Tibial nerve (tissue), 4 donors: ENCODE measurements at places on chromosomes 6 and 20.
A peak's percentile ranks its signal among the peaks of the same experiment; 100 is the strongest.

- DNase-seq, result no peak
Measured at GRCh38 chr20:2921506-2921905, 48.2 kb downstream of the PTPRA start.

DNA sequence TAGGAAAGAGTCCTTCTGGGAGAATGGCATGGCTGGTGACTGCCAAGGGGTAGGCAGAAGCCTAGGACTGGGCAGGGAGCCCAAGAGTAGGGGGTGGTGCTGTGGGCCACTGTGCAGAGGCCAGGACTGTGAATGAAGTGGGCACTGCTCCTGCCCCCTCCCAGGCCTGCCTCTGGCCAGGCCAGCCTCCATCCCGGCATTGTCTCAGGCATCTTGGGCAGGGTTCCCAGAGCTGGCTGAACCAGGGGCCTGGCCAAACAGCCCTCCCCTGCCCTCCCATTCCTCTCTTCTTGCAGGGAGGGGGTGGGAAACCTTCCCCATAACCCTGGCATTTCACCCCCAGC lies 81.6 kb downstream of the MRPL14 start:
- no peak for DNase-seq

GRCh38 chr6:158536084-158536890 lies 23.6 kb upstream of the TMEM181 start:
- peak; percentile 28 for DNase-seq

DNA sequence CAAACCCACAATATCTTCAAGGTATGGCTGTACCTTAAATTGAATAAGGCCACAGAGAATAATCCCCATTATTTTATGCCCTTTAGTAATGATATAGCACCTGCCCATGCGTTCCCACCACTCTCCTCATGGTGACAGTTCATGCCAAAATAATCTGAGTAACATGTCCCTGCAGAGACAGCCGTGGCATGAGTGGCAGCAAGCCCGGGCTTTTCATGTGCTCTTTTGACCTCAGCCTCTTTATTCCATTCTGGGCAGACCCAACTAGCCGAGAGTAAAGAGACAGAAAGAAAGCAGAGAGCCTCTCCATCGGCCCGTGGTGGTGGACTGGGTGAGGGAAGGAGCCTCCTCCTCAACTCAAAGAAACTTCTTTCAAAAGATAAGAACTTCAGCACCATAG lies 19.9 kb upstream of the POPDC3 start:
- no peak for DNase-seq

GRCh38 chr6:155042983-155043382 lies 47.9 kb downstream of the TIAM2 start:
- no peak for DNase-seq

GRCh38 chr6:46638650-46639049 lies 14.0 kb downstream of the CYP39A1 start:
- no peak for DNase-seq

DNA sequence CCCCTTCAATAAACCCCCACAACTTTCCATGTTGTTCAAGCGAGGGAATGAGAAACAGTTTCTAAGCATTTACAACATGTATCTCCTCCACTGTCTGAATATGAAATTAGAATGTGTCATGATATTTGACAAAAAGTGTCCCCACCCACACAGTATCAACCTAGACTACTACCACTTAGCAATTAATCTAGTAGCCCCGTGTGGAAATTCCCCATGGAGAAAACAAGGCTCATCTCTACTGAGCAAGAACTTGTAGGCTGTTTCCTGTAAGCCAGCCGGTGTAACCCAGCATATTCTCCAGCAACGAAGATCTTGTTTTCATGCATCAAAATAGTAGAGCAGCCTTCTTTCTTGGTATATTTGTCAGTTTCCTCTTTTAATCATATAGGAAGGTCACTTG lies 115.0 kb downstream of the IRF4 start:
- DNase-seq, result no peak

GRCh38 chr6:131789219-131789618 lies 18.6 kb upstream of the ENPP1 start:
- DNase-seq, result no peak

DNA sequence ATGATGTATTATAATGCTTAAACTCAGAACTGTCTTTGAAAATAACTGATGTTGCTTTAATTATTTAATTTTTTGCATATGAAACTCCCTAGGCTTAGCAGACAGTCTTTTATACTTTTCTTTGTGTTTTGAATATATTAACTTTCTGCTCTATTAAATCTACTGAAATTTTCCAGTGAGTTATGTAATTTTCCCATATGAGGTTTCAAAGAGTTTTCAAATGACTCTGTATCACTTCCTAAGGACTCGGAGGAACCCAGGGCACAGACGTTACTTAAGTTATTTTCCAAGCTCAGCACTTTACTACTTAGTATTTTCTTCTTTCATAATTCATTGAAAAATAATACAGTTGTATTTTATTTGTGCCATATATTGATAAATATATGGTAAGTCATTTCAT lies 122.6 kb downstream of the HS3ST5 start:
- no peak for DNase-seq

DNA sequence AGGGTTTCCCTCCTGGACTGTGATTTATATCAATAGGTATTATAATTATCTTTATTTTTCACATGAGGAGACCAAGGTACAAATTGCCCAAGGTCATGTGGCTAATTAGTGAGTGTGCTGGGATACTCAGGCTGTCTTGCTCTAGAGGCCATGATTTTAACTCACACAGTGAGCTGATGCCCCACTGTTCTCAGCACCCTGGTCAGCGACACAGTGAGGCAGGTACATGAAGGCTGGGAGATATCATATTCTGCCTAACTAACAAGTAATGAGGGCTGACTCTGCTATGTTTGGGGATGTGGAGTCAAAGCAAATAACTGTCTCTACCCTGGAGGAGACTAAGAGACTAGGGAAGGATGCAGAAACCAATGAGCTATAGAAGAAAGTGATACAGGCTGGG lies 501.1 kb downstream of the PTPRT start:
- DNase-seq, result no peak

GRCh38 chr6:105824732-105825131 lies 261.4 kb upstream of the PRDM1 start:
- no peak for DNase-seq

- no peak for DNase-seq
Measured at GRCh38 chr20:35345189-35345588, 53.0 kb upstream of the FAM83C start.

- no peak for DNase-seq
Measured at GRCh38 chr6:3546121-3546520, 89.3 kb upstream of the SLC22A23 start.

DNA sequence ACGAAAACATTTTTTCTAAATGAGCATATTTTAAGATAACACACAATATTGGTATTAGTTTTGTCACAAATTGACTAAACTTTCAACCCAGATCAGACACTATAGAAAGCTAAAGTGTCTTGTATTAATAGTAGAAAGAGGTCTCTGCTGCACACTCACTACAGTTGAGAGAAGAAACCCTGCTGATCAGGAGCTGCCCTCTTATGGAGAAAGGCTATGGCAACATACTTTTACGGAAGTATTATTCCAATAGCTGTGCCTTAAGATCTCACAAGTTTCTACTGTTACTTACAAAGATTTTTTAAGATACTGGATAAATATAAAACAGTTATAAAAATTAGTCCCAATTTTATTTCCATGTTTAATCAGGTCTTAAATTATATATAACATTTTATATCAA lies 155.7 kb downstream of the RIMS1 start:
- DNase-seq, result no peak

GRCh38 chr6:67450641-67451040 lies 1184.4 kb upstream of the ADGRB3 start:
- DNase-seq, result no peak

DNA sequence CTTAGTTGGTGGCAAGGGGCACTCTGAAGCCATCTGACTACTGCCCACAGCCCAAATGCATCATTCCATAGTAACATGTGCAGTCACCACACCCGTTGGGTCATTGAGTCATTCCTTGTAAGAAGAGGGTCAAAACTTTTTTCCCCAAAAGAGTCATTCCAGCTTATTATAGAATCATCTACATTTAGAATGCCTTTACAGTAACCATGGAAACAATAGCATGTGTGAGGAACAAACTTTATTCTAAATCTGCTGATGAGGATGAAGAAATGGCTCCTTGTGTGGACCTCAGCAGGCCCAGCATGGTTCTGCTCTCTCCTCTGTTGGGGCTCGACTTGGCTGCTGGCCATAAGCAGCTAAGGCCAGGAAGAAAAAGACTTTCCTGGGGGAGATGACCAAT lies 111.2 kb upstream of the PTPRT start:
- DNase-seq, result no peak

DNA sequence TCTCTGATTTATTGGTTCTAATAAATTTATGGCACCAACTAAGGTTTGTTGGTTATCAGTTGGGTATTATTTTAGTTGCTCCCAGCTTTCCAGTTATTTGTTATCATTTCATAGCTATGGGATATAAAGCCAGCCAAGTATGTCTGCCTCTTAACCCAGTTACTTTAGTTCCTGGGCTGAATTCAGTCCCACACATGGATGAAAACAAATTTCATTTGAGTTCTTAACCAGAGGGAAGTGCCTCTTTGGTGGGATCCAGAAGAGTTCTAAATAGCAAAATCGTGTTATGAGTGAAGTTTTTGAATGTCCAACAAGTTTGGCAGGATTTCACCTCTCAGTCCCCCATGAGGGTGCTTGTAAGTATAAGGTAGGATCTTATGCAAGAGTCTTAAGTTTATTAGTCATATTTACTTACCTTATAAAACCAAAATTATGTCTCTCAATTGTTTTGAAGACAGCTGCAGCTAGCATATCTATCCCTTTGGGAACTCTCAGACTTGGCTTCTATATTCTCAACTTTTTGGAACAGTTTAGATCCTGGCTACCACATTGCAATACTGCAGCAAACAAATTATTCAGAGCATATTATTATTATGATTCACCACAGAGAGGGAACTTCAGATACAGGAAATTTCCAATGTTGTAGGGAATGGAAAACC lies 683.6 kb downstream of the BCKDHB start:
- DNase-seq, result no peak
